ENCODE measurements at places on chromosomes 11 and 22.

- DNase-seq = no peak
These were observed 102.1 kb downstream of the RASSF10 start for GRCh38 chr11:13110929-13111812.

DNA sequence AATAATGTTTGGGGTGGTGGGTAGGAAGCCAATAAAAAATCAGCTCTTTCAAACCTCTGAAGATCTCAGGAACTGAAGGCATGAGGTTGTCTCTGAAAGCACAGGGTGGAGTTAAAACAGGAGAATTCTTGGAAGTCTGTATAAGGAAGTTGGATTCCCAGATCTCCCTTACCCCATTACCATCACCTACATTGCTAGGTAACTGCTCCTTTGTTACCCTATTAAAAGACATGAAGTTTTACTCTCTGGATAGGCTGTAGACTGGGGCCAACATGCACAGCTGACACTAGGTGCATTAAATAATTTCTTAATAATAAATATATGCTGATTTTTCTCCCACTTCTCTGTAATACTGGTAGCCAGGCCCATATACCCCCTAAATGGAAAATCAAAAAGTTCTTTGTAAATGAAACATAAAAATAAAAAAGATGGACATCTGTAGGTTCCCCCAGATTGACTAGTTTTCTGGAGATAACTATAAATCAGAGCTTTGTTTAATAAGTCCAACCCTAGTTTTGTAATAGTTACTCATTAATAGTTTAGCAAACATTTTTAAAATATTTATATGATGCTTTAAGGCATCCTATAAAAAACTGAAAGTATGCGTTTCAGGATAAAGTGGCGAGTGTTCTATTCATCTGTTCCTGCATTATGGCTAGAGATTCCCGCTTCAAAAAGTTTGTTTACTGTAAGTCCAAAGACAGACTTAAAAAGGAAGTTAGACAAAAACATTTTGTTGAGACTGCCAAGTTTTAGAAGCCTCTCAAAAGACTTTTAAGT, 63.8 kb downstream of the KIF18A start:
- DNase-seq = no peak

DNA sequence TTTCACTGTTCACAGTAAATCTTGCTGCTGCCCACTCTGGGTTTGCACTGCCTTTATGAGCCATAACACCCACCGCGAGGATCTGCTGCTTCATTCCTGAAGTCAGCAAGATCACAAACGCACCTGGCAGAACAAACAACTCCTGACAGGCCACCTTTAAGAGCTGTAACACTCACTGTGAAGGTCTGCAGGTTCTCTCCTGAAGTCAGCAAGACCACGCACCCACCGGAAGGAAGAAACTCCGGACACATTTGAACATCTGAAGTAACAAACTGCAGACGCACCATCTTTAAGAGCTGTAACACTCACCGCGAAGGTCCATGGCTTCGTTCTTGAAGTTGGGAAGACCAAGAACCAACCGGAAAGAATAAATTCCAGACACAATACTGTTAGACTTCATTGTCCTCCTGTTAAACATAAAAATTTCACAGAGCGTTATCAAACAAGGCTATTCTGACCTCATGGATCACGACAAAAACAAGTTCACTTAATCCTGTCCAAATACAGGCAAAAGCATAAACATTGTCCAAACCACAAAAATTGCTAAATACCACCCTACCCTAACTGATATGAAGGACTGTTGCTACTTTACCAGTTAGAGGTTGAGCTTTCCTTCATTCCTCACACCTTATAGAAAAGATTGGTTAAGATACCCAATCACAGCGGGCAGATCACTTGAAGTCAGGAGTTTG, 3.0 kb upstream of the CCDC117 start:
- DNase-seq = no peak

GRCh38 chr11:126268361-126268707, 361 bp downstream of the SRPRA start:
- DNase-seq = no peak

GRCh38 chr11:126335463-126335760, 20.1 kb upstream of the ST3GAL4 start:
- no peak for DNase-seq

DNA sequence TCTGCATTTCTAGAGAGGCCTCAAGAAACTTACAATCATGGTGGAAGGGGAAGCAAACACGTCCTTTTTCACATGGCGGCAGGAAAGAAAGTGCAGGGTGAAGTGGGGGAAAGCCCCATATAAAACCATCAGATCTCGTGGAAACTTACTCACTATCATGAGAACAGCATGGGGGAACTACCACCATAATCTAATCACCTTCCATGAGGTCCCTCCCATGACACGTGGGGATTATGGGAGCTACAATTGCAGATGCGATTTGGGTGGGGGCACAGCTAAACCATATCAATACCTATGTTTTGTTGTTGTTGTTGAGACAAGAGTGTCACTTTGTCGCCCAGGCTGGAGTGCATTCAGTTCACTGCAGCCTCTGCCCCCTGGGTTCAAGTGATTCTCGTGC, 29.9 kb downstream of the SFI1 start:
- DNase-seq = no peak

GRCh38 chr11:1745701-1746320, 4.6 kb downstream of the IFITM10 start:
- DNase-seq = no peak

DNA sequence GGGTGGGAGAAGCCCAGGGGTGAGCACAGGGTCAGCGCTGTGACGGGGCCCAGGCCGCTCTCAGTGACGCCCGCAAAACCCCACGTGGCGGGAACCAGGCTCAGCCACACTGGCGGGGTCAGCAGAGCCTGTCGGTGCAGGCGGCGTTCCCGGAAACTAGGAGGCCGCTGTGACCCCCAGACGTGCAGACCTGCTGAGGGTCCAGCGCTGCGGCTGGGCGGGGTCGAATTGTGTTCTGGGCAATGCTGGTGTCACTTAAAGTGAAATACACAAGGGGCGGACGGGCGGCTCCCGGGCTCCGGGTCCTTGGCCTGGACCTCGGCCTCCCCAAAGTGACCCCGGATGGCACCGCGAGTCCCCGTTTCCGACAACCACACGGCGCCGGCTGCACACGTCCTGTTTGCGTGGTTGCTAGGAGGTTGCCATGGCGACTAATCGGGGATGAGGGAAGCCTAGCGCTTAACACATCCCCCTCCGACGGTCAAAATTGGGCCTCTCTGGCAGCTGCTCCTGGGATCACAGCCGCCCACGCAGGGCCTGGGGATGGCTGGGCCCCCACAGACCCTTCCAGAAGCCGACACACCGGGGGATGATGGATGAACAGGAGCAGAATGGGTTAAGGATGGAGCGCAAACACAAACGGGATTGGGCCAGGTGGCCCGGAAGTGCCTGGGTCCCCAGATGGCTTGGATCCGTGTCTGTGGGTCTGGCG, 81.7 kb upstream of the PRR5 start:
- peak; percentile 90 for DNase-seq

DNA sequence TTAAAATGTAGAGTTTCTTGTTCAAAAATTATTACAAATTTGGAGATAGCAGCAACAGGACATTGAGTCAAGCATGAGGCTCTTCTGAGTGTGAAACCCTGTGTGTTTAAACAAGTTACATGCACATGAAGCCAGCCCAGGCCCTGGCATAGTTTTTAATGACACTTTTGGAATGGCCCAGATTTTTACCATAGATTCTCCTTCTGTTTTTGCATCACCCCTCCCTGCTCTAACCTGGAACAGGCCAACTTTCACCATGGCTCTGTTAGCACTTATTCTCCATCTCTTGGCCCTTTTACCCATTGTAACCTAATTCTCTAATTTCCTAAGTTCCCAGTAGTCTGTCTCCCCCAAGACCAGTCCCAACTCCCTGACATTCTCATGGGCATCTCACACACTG, 63.1 kb upstream of the PRSS23 start:
- DNase-seq = no peak

DNA sequence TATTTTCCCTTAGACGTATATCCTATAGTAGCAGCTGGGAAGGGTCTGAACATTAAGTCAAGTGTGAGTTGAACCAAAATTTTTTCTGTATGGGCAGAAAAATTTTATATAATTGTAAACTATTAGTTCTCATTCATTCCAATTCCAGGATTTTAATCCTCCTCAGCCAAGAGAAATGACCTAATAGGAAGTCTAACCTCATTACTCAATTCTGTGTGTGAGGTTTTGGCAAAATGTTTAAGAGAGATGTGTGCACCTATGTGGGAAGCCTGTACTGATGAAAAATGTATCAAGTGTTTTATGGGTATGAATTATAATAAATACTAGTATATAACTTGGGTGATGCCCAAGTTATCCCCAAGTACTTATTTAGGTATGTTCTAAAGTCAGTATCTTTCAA, 311.6 kb upstream of the PITPNB start:
- no peak for DNase-seq

GRCh38 chr22:40218723-40219294, 41.1 kb downstream of the TNRC6B start:
- no peak for DNase-seq

- no peak for DNase-seq
These were observed 4.0 kb upstream of the SCGB2A1 start for GRCh38 chr11:62204430-62204829.

- DNase-seq = no peak
These were observed 186.4 kb downstream of the BLID start for GRCh38 chr11:121929581-121929980.

DNA sequence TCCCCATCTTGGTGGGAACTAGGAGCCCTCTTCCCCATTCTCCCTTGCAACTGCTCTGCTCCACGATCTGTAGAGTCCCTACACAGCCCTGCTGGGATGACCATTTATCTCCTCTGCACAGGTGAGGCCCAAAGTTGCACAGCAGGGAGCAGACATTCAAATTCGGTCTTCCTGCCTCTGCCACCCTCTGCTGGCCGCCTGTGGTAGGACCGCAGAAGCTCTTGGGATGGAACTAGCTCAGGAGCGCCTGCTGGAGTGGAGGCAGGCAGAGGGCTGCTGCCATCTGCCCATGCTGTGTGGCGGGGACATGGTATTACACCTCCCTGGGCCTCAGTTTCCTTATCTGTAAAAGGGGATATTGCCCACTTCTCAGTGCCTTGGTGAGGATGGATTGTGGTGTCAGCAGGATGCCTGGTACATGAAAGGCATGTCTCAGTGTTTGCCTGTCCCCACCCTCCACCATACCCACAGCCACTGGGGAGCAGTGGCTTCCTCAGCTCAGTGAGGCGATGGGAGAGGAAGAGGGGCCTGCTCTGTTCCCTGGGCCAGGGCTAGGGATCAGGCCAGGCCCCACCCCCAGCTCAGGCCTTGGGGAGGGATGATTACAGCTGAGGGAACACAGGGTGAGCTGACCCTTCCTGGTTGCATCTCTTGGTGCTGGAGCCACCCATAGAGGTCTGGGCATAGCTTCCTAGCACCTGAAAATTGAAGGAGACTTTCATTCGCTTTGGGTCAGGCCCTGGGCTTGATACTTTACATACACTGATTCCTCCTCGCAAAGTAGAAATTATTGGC, 11.3 kb upstream of the OMP start:
- peak; percentile 29 for DNase-seq

- DNase-seq = no peak
These were observed 24.4 kb upstream of the FSHB start for GRCh38 chr11:30206249-30206996.

DNA sequence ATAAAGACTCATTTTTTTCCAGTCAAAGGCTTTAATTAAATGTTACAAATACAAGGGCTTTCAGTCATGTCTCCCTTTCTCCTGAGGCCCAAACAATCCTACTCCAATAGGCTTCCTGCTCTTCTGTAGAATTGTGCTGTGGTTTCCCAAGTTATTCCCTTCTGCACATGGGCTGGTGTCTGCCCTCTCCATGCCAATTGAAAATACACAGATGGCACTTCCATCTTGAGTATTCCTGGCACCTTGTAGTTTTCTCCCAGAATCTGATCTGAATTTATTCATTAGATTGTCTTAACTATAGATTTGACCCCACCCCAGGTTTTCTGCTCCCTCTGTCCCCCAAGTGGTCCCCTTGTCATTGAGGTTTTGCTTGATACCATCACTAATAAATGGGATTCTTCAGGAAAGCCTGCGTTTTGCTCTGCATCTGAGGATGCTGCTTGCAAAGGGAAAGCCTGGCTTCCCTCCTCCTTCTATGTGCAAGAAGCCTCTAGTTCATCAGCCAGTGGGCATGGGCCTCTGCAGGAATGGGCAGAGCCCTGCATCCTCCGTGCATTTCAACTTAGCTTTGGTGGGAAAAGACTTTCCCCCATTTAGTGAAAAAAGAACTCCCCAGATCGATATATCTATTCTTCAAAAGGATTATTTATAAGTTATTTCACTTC, 926.7 kb downstream of the NTM start:
- no peak for DNase-seq

- no peak for DNase-seq
These were observed 116.3 kb upstream of the RCN1 start for GRCh38 chr11:31974366-31975136.

- no peak for DNase-seq
These were observed 44.4 kb upstream of the TCF20 start for GRCh38 chr22:42314709-42315391.

GRCh38 chr22:39601180-39601535, 30.6 kb downstream of the CACNA1I start:
- no peak for DNase-seq

DNA sequence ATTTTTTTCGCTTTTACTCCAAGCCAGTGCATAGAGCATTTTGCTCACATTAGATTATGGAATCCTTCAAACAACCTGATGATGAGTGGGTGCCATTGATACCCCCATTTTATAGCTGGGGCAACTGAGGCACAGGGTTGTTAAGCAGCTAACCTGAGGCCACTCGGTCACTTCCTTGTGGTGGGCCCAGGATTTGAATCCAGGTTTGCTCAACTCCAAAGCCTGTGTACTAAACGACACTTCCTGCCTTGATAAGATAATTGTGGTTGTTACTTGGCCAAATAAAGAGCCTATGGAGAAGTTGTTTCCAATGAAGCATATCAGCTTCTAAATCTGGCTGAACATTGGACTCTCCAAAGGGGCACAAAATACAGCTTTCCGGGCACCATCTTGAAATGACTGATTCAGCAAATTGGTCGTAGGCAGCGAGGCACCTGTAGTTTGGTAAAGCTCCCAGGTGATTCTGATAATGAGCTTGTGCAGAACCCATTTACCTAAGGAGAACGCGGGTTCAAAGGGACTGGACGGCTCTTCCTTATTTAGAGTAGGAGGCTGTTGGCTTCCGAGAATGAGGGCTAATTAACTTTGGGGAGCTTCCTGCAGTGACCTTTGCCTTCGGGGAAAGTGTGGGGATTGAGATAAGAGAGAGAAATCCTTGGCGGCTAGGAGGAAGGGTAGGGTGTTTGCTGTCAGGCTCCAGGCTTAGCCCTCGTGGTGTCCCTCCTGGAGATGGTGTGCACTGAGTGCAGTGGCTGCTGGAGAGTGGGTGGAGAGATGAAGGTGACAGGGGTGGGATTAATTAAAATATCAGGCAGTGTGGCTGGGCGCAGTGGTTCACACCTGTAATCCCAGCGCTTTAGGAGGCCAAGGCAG, 17.5 kb upstream of the EHF start:
- no peak for DNase-seq

- DNase-seq = peak; percentile 13
These were observed 5.8 kb upstream of the MIEF1 start for GRCh38 chr22:39496131-39496838.

- DNase-seq = no peak
These were observed 212.6 kb upstream of the SORL1-AS1 start for GRCh38 chr11:121665206-121665838.

Data from NCI-H748 treated with DMSO at 0.1 percent for 48 hours (cell line).